ENCODE measurements at places on chromosomes 11 and 22.

GRCh38 chr11:102685754-102686153 is 19.8 kb downstream of the MMP27 start:
- no peak for DNase-seq

DNA sequence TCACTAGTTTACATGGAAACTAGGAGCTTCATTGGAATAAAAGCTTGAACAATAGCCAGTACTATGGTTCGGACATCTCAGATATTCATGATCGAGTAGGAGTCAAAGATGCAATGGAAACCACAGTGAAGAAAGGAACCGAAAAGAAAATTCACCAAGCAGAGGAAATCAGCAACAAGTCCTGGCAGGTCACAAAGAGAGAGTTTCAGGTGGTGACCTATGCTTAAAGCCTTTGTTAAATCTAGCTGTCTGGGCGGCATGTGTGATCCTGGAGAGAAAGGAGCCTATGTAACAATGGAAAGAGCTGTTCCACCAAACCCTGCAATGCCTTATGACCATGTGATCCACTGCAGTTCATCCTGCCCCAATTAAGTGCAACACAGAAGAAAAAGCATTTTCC is 68.9 kb upstream of the POU2AF2 start:
- no peak for DNase-seq

DNA sequence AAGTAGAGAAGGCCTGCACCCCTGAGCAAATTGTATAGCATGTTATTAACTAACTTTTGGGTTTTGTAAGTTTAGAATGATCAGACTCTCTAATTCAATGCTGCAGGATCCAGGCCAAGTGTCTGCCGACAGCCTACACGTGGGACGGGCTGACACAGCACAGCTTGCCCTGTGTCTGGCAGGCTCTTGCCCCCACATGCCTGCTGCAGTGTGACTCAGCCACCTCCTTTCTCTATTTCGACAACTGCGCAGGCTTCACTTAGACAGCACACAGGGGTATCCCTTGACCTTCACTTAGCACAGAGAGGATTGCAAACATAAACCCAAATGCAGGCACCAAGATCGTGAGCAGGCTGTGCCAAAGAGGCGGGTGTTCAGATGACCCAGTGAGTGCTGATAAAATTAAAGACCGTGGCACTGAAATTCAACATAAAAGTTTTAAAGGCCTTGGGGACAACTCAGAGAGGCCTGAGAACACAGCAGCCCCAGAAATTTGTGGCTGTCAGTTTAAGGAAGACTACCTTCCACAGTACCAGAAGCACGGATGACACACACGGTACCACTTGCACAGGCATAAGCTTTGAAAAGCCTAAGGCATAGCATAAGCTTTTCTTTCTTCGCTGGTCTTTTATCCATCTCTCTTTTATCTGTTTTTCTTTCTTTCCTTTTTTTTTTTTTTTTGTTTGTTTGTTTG is 37.8 kb downstream of the SCN3B start:
- no peak for DNase-seq

GRCh38 chr11:129738242-129738641 is 77.4 kb upstream of the TMEM45B start:
- DNase-seq = no peak

- DNase-seq = no peak
Measured at GRCh38 chr11:37026326-37026725, 428.3 kb upstream of the RAG2 start.
